ENCODE measurements at places on chromosomes 16 and 17.

DNA sequence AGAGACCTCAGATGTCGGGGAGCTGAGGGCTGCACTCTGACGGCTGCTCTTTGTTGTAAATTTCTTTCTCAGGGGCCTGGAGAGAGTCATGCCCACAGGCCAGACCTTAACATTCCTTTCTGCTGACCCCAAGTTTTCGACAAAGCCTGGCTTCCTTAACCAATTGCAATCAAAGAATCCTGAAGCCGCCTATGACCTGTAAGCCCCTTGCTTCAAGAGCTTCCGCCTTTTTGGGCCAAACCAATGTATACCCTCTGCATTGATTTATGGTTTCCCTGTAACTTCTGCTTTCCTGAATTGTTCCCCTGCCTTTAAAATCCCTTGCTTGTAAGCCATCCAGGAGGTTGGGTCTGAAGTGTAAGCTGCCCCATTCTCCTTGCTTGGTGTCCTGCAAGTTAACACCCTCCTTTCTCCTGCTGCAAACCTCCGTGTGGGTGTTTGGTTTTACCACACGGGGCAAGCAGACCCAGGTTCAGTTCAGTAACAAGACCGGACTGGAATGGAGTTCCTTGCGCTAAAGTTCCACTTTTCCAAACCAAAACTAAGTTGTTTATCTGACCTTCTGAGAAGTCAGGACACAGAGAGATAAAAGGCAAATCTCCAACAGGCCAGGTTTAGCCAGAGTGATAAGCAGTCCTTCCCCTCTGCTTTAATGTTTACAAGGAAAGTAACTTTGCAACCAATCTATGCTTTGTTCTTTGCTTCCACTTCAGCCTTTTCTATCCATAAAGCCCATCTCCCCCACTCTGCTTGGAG is 141.6 kb downstream of the KCNJ12 start:
- no peak for DNase-seq

GRCh38 chr16:74582970-74583369 is 23.9 kb downstream of the GLG1 start:
- DNase-seq: no peak

DNA sequence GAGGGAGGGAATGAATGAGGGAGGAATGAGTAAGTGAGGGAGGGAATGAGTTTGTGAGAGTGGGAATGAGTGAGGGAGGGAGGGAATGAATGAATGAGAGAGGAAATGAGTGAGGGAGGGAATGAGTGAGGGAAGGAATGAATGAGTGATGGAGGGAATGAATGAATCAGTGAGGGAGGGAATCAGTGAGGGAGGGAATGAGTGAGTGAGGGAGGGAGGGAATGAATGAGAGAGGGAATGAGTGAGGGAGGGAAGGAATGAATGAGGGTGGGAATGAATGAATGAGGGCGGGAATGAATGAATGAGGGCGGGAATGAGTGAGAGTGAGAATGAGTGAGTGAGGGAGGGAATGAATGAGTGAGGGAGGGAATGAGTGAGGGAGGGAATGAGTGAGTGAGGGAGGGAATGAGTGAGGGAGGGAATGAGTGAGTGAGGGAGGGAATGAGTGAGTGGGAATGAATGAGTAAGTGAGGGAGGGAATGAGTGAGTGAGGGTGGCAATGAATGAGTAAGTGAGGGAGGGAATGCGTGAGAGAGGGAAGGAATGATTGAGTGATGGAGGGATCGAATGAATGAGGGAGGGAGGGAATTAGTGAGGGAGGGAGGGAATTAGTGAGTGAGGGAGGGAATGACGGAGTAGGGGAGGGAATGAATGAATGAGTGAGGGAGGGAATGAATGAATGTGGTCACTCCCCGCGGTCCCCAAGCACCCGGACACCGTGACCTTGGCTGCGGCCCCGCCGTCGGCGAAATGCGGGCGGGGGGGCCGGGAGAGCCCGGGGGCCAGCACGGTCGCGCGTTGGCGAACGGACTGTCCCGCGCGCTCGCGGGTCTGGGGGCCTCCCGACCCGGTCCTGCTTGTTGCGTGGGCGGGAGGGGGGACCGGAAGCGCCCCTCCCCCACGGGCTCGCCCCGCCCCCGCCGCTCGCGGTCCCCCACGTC is 1.1 kb upstream of the UBE2I start:
- peak; percentile 13 for DNase-seq

DNA sequence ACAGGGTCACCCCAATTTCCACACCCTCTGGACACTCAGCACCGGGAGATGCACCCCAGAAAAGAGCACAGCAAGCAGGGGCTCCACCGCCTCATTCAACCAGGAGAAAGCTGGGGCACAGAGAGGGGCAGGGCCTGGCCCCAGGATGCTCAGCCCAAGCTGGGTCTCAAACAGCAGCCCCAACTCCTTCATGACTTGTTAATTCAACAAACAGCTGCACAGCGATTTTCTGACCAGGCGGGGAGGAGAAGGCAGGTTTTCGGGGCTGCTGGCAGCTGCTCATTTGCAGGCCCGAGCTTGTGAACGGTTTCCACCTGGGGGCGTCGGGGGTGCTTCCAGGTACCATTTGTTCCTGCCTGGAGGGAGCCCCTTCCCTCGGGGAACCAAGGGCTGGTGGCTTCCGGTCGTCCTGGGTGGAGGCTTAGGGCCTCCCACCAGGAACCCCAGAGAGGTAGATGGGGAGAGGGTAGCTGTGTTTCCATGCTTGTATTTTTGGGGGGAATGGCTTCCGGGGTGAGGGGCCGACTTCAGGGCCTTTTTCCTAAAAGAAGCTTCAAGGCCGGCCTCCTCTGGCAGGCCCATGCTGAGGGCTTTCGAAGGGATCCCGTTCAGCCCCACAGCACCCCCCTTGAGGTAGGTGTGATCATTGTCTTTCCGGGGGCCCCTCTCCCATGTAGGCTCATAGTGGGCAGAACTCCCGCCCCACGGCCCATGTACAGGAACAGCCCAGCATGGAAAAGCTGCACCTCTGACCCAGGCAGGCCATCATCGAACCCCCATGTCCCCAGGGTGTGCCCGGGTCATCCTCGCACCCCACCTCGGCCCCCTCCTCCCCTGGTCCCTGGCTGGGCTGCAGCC is 191.6 kb upstream of the GSE1 start:
- DNase-seq: no peak

DNA sequence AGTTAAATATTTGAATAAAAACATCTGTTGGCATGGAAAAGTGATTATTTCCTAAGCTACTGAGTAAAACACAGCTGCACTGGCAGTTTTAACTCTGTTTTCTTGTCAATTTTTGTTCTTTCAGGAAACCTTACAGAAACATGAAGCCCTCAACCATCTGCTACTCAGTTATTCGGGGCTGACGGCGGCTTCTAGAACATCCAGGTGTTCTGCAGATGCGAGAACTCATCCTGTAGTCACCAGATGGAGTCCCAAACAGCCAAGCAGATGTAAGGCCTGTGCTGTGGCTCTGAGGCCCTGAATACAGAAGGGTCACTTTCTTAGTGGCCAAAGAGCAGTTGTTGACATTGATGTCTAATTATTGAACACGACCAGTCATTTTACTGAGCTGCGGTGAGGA is 15.5 kb downstream of the ARSG start:
- no peak for DNase-seq

DNA sequence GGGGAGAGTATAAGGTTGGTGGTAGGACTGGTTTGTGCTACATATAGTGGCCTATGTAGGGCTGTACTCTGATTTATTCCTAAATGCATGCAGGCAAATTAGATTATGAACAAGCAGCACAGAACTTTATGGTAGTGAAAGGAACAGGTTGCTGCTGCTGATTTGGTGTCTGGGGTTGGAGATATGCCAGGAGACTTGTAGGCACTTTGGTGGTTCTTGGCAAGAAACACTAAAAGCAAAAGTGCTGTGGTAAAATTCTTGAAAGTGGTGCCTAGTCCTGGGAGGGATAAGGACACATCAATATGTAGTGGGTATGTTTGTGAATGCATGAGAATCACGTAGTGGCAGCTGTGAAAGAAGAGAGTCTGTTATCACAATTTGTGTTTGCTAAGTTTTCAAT is 2126.0 kb downstream of the TP53TG3F start:
- no peak for DNase-seq

DNA sequence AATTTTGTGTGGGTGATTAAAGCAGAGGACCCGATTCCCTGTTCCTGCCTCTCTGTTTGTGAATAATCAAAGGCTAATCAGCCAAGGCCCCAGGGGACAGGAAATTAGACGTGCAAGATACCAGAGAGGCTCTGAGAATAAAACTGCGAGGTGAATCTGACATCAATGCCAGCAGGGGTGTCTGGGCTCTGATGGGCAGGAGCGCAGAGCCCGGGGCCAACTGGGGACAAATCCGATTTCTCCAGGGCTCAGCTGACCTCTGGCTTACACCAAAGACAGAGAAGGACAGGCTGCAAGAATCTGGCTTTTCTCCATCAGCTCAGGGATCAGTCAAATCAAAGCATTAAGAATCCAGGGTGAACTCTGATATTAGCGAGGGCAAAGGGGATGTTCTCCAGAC is 174.3 kb downstream of the XYLT1 start:
- no peak for DNase-seq

GRCh38 chr17:44559634-44560554 is 2.6 kb downstream of the FZD2 start:
- peak; percentile 61 for DNase-seq

DNA sequence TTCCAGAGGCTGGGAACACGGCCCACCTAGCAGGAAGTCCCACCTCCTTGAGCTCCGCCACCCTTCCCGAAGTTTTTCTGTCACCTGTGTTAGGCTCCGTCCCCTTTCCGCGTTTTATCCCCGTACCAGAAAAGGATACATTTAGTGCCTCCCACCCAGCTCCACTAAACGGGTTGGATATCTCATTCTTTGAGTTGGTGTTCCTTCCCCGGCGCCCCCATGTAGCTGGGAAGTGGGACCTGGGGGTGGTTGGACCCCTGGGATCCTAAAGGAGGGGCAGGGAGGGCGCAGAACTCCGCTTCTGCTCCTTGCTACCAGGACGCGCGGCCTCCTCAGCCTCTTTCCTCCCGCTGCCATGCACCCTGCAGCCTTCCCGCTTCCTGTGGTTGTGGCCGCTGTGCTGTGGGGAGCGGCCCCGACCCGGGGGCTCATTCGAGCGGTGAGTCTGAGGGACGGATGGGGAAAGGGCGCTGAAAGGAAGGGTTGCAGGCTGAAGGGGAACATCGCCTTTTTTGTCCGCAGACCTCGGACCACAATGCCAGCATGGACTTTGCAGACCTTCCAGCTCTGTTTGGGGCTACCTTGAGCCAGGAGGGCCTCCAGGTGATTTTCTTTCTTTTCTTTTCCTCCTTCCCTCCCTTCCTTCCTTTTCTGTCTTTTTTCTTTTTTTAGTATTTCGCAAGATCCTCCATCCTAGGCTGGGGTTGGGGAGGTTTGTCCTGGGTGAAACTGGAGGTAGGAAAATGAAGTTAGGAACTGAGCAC is 669 bp downstream of the RNF167 start:
- DNase-seq: no peak

DNA sequence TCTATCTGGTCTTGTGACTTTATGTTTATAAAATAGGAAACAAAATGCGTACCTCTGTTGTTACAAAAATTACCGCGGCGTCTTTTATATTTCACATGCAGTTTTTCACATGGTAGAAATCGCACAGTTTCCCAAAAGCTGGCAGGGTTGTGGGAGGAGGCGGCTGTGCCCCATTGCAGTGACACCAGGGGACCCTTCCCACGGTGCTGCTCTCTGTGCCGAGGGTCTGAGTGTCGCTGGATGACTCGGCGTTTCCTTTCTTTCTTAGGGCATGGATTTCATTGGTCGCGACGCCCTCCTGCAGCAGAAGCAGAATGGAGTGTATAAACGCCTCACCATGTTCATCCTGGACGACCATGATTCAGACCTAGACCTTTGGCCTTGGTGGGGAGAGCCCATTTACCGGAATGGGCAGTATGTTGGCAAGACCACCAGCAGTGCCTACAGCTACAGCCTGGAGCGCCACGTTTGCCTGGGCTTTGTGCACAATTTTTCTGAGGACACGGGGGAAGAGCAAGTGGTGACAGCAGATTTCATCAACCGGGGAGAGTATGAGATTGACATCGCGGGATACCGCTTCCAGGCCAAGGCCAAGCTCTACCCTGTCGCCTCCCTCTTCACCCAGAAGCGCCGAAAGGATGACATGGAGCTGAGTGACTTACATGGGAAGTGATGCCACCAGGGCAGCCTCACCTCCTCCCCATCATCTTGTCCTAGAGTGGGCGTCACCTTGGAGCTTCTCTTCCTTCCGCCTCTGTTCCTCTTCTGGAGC is 17.2 kb upstream of the CLEC18C start:
- DNase-seq: no peak

- DNase-seq: no peak
These were observed 21.0 kb downstream of the LSM12 start for GRCh38 chr17:44045486-44045885.

DNA sequence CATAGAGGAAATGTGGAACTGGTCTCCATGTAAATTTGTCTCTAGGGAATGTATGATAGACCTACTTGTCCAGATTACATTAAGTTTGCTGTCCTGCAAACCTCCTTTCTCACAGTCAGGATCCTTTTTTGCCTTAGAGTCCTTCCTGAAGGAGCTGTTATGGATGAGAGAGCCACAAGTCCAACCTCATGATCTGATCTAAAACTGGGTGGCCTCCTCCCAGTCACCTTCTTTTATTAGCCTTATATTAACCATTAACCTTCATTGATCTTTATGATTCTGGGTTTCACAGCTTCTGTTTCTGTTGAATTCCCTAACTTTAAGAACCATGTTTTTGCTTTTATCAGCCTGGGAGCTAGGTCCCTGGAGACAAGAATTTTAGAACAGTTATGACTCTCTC is 64.1 kb downstream of the NEUROD2 start:
- no peak for DNase-seq

DNA sequence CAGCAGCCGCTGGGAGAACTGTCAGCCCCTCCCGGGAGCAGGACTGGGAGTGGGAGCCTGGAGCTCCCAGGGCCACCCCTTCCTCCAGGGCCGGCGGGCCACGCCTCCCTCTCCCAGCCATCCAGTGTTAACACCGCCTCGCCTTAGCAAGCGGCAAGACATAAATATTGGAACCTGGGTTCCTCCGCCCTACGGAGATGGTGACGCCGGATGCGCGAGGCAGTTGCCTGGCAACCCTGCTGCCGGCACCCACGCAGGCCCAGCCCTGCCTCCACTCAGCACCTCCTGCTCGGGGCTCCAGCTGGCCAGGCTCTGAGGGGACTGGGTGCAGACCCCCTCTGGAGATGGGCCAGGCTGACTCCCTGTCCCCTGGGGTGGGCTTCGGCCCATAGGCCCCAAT is 27.4 kb upstream of the CACNA1H start:
- peak; percentile 10 for DNase-seq

DNA sequence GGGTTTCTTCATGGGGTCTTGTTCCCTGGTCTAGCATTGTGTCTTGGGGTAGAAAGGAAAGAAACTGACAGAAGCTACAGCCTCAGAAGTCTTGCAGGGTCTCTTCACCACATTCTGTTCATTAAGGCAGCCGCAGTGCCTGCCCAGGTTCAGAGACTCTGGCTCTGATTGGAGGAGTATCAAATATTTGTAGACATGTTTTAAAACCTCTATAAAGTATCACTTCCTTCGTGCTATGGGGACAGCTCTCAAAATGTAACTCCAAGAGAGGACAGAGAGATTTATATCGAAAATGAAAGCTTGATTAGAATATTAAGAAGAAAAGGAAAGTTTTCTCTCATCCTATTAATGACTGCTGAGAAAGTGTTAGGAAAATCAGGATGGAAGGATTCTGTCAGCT is 107.0 kb upstream of the CACNG3 start:
- DNase-seq: no peak
